Stimulated activated CD4-positive, alpha-beta T cell treated with anti-CD3 and anti-CD28 coated beads, TNF-alpha, amount 100 ng/mL, for 1 hour (primary cell): ENCODE measurements at places on chromosomes 2 and 18.
A peak's percentile ranks its signal among the peaks of the same experiment; 100 is the strongest.

- no peak for DNase-seq
Measured at GRCh38 chr2:13332060-13332459, 615.3 kb downstream of the TRIB2 start.

- DNase-seq: no peak
Measured at GRCh38 chr2:114122930-114123329, 233.0 kb downstream of the ACTR3 start.

DNA sequence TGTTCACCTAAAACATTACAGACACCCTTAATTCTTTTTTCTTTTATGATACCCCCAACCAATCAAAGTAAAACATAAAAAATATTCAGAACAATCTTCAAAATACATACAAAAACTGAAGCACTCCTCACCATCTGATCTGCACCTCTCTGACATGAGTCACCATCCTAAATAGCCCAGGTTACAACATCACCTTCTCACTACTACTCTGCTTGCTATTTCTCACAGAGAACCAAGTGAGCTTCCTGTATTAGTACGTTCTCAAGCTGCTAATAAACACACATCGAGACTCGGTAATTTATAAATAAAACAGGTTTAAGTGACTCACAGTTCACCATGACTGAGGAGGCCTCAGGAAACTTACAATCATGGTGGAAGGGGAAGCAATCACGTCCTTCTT lies 183.5 kb downstream of the CBLN2 start:
- DNase-seq: no peak

DNA sequence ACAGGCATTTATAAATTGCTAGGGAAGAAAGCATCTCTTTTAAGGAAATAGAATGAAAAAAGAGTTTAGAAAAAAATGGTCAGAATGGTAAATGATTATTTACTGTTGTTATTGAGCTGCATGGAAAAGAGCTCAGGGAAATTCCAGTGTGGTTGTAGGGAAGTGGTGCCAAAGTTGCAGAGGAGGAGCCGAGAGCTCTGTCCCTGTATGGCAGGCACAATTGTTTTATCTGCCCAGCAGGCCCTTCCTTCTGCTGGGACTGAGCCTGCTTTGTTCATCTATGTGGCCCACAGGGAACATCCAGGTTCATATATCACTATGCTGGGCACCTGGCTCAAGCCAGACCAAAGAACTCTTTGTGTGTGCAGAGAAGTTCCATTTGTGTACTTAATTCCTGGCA lies 80.8 kb upstream of the AGAP1 start:
- DNase-seq: no peak

DNA sequence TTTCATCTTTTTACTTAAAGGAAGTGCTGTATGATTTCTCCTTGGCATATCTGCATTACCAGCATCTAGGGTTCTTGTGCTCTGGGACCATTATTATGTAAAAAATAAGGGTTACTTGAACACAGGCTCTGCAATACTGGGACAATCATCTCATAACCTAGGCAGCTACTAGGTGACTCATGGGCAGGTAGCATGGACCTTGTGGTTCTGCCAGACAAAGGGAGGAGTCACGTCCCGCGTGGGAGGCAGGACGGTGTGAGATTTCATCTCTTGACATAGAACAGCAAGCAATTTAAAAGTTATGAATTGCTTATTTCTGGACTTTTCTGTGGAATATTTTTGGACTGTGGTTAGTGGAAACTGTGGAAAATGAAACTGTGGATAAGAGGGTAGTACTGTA lies 34.1 kb downstream of the ASAP2 start:
- no peak for DNase-seq

GRCh38 chr18:27073404-27073830 lies 111.7 kb downstream of the CHST9 start:
- no peak for DNase-seq

GRCh38 chr2:214987261-214987660 lies 151.2 kb downstream of the ABCA12 start:
- DNase-seq: no peak

- DNase-seq: no peak
Measured at GRCh38 chr2:88321449-88322248, 130.8 kb downstream of the FOXI3 start.

DNA sequence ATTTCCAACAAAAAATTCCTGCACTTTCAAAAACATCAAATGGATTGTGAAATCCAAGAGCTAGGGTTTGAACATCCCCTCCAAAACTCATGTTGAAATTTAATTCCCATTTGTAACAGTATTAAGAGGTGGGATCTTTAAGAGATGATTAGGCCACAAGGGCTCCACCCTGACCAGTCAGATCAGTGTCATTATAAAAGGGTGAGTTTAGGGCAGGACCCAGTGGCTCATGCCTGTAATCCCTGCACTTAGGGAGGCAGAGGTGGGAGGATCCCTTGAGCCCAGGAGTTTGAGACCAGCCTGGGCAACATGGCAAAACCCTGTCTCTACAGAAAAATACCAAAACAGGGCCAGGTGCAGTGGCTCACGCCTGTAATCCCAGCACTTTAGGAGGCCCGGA lies 8.9 kb downstream of the GTF3C2 start:
- no peak for DNase-seq

DNA sequence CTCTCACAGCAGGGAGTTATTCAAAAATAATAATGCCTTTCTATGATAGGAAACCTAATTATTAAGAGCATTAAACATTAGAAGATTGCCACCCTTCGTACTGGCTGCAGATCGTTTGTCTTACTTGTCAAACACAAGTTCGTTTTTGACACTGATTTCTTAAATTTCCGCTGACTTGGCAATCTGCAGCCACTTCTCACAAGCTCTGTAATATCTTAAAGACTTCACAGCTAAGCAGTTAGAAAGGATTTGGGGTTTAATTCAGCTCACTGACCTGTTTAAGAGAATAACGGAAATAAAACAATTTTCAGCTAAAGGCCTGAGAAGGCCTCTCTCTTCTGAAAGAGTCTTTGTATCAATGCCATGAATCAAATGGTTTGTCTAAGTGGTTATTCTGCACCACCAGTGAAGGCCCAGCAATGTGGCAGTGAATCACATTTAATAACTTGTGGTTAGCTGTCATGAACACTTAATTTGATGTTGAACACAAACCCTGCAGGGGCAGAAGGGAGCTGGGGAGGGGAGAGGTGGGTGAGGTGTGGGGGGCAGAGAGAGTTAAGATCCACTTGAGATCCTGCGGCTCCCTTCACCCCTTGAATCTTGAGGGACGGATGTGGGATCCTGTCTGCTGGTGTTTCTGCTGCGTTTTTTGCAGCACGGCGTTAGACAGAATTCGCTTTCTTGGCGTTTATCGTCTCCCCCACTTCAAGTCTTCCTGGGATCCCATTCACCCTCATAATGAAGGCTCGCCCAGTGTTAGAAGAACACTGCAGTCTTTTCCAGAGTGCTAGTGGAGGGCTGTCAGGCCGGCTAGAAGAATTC lies 145.4 kb upstream of the SATB2 start:
- DNase-seq: no peak

DNA sequence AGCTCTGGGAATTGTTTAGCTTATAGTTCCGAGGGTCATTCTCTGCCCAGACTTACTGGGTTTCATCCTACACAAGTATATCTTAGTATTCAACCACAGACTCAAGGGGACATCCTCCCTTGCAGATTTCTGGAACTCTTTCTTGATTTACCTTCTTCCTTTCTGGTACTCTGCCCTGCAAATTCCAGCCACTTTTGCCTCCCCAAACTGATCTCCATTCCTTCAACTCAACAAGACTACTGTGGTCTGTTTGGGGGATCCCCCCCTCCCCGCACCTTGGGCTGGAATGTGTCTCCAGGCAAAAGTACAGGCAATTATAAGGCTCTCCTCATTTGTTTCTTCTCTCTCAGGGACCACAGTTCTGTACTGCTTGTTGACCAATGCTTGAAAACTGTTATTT lies 13.4 kb downstream of the PHOSPHO2 start:
- DNase-seq: no peak

GRCh38 chr18:27206411-27206810 lies 21.3 kb upstream of the CHST9 start:
- DNase-seq: no peak

- DNase-seq: no peak
Measured at GRCh38 chr2:219430633-219431615, 3.7 kb upstream of the SPEG start.

GRCh38 chr2:47708801-47709499 lies 74.0 kb upstream of the MSH6 start:
- DNase-seq: no peak

- DNase-seq: no peak
Measured at GRCh38 chr2:167689444-167689843, 558.0 kb downstream of the STK39 start.

- no peak for DNase-seq
Measured at GRCh38 chr2:183630964-183631363, 506.7 kb downstream of the NUP35 start.

GRCh38 chr2:65390134-65390533 lies 42.3 kb downstream of the SPRED2 start:
- no peak for DNase-seq

GRCh38 chr18:13410471-13410870 lies 191.9 kb downstream of the LDLRAD4 start:
- DNase-seq: no peak

DNA sequence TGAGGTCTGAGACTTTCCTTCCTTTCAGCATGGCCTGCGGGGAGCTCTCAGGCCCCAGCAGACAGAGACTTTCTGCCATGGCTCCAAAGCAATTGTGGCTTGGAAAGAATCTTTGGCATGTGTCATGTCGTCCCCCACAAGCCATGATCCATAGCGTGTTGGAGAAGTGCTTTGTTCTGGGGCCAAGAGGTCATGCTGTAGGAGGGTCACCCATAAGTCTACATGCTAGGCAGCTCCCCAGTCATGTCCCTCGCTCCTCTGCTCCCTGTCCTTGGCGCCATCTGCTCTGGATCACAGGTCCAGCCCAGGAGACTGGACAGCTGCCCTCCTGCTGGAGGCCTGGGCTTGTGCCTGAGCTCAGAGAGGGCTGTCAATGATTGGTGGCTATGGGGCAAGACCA lies 78.8 kb upstream of the LCLAT1 start:
- no peak for DNase-seq

DNA sequence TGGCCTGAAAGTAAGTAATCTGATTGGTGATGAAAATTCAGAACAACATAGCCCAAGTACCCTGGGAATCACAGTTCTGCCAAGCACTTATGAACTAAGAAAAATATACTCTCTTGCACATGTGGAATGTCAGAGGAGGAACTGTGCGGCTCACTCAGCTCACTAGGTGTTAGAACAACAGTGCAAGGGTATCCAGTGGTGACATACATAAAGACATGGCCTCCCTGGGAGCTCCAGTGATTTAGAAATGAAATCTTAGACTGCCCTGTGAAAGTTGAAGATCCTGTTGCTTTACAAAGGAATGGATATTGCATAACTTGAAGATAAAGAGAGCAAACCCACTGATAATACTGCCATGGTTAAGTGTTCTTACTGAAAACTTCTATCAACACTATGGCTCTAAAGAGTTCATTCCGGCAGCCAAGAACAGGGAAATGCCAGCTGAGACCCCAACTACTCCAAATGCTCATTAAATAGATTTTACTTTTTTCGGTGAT lies 246.2 kb downstream of the ARHGAP15 start:
- no peak for DNase-seq

- no peak for DNase-seq
Measured at GRCh38 chr2:177717831-177718618, 325.5 kb downstream of the AGPS start.

GRCh38 chr2:221517696-221518151 lies 54.4 kb downstream of the EPHA4 start:
- DNase-seq: peak; percentile 34

GRCh38 chr2:80638783-80639182 lies 334.2 kb upstream of the LRRTM1 start:
- no peak for DNase-seq

DNA sequence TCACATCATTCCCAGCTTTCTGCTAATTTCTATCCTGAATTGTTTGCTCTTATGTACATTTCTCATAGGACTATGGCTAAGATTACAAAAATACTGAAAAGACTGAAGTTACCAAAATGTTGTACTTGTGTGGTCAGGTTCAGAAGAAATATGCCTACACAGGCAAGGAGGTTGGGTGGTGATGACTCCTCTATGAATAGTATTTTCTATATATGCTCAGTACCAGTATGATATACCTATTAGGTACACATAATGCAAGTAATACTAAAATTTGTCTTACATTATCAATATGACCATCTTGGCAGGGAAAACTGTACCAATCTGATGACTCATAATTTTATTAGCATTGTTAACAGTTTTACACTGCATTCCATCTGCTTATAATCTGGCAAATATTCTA lies 12.2 kb upstream of the ORC2 start:
- DNase-seq: no peak

DNA sequence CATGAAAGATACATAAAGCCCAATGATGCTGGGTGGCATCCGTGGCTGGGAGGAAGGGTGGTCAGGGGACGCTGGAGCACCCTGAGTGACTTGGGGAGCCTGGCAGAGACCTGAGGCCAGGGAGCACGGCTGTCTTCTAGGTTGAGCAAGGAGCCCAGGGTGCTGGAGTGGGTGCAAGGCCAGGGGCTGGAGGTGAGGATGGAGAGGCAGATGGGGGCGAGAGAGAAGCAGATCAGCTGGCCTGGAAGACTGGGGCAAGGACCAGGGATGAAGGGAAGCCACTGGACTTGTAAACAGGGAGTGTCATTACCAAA lies 52.2 kb downstream of the FAM178B start:
- DNase-seq: no peak

GRCh38 chr2:134153294-134153880 lies 100.5 kb upstream of the MGAT5 start:
- DNase-seq: no peak

DNA sequence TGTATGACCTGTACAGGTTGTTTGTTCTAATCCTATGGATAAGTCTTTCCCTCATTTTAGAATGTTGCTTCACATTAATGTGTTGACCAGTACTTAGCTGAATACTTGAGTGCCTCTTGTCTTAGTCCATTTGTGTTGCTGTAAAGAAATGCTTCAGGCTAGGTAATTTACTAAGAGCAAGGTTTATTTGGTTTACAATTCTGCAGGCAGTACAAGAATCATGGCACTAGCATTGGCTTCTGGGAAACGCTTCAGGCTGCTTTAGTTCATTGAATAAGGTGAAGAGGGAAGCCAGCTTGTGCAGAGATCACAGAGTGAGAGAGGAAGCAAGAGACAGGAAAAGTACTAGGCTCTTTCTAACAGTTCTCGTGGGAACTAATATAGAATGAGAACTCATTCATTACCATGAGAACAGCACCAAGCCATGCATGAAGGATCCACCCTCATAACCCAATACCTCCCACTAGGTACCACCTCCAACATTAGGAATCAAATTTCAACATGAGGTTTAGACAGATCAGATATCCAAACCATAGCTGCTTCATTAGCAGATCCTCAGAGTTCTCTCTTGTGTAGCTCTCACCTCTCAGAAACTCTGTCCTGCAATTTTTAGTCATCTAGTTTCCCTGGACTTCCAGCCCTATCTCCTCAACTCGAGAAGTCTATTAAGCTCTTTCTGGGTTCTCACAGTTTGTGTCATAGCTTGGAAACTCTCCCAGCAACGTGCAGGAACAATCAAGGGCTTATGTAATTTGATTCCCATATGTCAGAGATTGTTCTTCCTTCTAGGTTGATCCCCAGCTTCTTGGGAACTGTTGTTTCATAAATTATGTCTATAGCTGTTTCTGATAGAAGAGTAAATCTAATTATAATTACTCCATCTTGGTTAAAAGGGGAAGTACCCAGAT lies 2082.3 kb upstream of the CELF4 start:
- DNase-seq: no peak
